ENCODE measurements at places on chromosomes 6 and 20.

DNA sequence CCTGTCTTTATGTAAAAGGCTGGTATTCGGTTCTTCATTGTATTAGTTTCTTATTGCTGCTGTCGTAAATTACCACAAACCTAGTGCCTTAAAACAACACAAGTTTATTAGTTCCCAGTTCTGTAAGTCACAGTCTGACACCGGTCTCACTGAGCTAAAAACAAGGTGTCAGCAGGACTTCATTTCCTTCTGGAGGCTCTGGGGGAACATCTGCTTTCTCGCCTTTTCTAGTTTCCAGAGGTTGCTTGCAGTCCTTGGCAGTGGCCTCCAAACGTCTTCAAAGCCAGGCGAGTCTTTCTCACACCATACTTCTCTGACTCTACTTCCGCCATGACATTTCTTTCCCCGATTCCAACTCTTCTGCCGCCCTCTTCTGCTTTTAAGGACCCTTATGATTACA lies 43.0 kb upstream of the ZFAND3 start:
- DNase-seq = no peak

GRCh38 chr20:57013741-57014140 lies 252.7 kb downstream of the BMP7 start:
- no peak for DNase-seq

DNA sequence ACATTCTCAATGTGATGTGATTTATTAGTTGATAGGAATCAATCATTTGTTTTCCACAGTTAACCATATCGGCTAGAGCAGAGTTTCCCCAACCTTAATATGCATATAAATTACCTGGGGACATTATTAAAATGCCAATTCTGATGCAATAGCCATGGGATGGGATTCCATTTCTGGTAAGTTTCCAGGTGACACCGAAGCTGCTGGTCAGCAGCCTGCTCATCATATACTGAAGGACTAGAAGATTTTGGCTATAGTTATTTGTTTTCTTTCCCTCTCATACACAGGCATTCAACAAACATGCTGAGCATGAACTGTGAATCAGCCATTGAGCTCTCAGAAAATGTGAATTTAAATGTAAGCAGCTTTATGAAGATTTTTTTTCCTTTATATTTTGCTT lies 35.8 kb downstream of the FBXO5 start:
- DNase-seq = no peak

- DNase-seq = no peak
These were observed at the start of gene CLPSL2 for GRCh38 chr6:35776364-35777215. Gene CLPSL2 (plus strand): TSS chr6:35776598. CDS start chr6:35776619, 21 bp downstream.

- DNase-seq = no peak
These were observed 8.8 kb upstream of the MOG start for GRCh38 chr6:29647927-29648642.

GRCh38 chr20:11124849-11125505 lies 451.2 kb upstream of the JAG1 start:
- no peak for DNase-seq

- no peak for DNase-seq
These were observed 866 bp upstream of the MYO6 start for GRCh38 chr6:75748003-75748742.

- DNase-seq = no peak
These were observed 209.8 kb downstream of the GJA1 start for GRCh38 chr6:121645100-121645745.

DNA sequence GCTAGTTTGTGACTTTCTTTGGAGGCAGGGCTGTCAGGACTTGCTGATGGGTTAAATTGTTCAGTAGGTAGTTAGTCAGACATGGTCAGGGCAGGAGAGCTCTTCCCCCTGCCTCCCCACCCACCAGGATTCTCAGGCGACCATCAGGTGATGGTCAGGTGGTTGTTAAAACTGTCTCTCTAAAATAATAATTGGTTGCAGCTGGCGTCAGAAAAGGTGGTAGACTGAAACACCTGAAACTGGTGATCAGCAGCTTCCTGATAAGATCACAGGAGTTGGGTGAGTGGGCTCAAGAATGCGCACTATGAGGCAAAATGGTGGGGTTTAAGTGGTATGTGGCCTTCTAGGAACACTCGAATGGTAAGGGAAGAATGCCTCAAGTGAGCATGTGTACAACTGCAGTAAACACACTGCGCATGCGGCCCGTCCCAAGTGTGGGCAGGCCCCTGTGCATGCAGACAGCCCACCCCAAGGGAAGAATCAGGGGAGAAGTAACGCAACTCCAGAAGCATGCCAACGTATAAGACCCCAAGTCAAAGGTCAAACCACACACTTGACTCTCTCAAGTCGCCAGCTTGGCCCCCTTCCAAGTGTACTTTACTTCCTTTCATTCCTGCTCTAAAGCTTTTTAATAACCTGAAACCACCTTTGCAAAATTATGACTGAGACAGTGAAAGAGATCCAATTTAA lies 7.9 kb upstream of the BLCAP start:
- no peak for DNase-seq

- DNase-seq = no peak
These were observed 51.0 kb downstream of the JAG1 start for GRCh38 chr20:10622657-10623418.

DNA sequence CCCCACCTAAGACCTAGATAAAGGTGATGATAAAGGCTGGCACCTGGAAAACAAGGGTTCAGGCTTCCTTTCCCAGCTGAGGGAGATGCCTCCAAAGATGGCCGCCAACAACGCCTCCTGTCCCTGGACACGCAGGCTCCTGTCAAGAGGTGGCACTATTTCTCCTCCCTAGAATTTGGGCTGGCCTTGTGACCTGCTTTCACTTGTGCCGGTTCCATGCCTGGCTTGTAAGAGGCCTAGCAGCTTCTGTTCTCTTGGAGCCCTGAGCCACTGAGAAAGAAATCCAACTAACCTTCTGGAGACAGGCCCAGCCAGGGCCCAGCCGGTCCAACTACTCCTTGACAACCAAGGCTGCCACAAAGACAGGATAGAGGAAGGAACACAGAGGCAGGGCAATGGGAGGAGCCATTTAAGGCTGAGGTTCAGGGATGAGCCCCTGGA lies 60.2 kb upstream of the RALY start:
- DNase-seq = peak; percentile 52

DNA sequence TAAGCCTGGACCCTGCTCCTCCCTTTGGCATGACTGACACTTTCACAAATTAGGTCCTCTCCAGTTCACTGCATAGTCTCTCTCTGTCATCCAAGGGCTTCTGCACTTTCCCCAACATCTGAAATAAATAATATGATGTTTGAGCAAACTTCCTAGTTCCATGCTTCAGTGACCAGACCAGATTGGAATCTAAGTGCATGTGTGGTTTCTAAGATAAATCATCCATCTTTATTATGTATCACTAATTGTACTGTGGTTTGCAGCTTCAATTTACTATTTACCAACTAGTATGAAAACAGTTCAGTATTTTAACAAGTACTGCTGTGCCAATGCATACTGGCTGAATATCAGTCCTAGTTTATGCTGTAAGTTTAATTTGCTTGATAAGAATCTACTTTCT lies 18.7 kb downstream of the SESN1 start:
- no peak for DNase-seq

GRCh38 chr6:11585426-11586016 lies 48.0 kb downstream of the TMEM170B start:
- peak; percentile 13 for DNase-seq

DNA sequence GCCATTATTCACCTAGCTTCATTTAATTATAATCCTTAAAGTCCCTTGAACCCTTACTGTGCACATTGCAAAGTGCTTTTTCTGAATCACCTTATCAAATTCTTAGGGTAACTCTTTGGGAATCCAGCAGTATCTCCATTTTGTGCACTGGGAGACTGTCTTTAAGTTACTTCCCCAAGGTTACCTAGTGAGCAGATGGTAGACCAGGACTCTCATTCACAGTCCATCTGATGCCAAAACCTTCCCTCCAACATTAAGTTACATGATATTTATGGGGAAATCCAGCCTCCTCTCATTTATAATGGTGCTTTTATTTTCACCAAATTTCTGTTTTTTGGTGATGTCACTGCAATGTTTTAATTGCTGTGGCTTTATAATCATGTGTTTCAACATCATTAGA lies 75.7 kb downstream of the NCOA7 start:
- DNase-seq = no peak
